ENCODE measurements at places on chromosomes 1 and 21.

DNA sequence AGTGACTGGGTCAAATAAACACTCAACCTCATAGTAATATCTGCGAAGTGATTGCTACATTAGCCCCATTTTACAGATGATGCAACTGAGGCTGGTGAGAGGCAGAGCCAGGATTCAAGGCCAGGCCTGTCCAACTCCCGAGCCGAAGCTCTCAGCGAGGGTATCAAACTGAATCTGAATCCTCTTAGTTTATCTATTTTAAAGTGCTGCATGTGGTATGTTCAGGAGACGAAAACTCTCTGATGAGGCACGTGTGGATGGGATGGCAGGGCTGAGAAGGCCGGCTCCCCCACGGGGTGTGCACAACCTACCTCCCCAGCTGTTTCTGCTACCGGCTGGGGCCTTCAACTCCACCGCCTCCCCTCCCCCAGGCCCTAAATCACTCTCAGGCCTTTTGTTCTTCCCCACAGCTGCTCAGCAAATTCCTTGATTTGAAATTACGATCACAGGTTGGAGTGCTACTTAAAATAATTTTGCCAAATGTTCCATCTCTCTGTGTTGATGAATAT is 171.8 kb downstream of the TOMM20 start:
- DNase-seq, result no peak

DNA sequence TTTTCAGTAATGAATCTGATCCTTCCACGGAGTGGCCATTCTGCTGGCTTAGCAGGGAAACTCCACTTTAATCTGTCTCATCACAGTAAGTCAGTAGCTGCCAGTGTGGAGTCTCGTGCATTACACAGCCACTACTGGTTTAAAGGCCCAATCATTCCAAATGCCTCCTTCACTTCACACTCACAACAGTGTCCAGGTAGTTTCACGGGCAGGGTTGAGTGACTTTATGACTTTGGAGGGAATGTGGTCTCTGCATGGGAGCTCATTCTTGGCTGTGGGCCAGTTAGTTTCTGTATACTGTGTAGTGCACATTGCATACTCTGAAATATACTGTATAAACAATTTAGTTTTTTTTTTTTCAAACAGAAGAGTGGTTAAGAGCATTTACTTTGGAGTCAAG is 34.6 kb upstream of the C1orf87 start:
- DNase-seq, result no peak

GRCh38 chr21:16569679-16570078 is 839.9 kb downstream of the USP25 start:
- no peak for DNase-seq

GRCh38 chr1:15750924-15751323 is 7.7 kb upstream of the FBLIM1 start:
- DNase-seq, result no peak

- DNase-seq, result no peak
These were observed 444 bp upstream of the MAP3K6 start for GRCh38 chr1:27367160-27367650.

- DNase-seq, result no peak
These were observed 89.5 kb upstream of the ETV3 start for GRCh38 chr1:157227700-157228099.

- DNase-seq, result no peak
These were observed 108.6 kb upstream of the RAB3GAP2 start for GRCh38 chr1:220380885-220381284.

All from stimulated activated naive B cell treated with anti-CD40 and anti-IgM and Interleukin-4, amounts not matched to agents 10 μg/mL and 1 μg/mL and 100 μg/mL, for 72 hours (primary cell).